Activated CD4-positive, alpha-beta T cell treated with anti-CD3 and anti-CD28 coated beads, Interleukin-2, amount 10 ng/mL, durations not matched to agents 7 days and 5 days (primary cell): ENCODE measurements at places on chromosomes 6 and 20.

GRCh38 chr20:34622821-34623451, 54.0 kb downstream of the PIGU start:
- DNase-seq, result no peak

- no peak for DNase-seq
Observed at GRCh38 chr6:155528982-155529453, 73.4 kb upstream of the NOX3 start.

- no peak for DNase-seq
Observed at GRCh38 chr20:48196001-48196400, 410.7 kb upstream of the SULF2 start.

DNA sequence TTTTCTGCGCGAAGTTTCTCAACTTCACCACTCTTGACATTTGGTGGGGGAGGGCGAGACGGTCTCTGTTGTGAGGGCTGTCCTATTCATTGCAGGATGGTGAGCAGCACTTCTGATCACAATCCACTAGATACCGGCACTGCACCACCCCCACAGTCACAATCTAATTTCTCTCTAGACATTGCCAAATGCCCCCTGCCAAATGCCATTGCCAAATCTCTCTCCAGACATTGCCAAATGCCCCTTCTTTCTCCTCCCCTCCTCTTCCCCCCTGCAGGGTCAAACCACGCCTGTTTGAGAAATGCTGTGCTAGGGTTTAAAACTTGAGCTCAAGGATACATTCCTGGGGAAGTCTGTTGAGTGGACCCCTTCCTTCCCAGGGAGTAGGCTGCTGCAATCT, 603.5 kb upstream of the CDH4 start:
- DNase-seq, result no peak

DNA sequence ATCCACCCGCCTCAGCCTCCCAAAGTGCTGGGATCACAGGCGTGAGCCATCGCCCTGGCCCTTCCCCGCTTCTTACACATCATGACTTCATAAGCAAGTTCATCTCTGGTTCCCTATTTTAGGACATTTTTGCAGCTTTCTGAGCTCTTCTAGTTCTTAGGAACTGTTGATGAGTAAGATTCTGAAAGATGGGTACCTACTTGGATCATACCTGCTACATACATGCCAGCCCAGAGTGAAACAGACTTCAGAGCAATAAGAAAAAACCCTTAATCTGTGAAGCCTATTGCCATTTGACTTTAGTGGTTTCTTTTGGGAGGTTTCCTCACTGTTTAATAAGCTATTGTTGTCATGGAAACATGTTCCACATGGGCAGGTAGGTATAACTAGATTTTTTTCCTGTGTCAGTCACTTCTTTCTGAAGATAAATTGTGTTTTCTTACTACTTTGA, 27.9 kb upstream of the TMEM217 start:
- no peak for DNase-seq

DNA sequence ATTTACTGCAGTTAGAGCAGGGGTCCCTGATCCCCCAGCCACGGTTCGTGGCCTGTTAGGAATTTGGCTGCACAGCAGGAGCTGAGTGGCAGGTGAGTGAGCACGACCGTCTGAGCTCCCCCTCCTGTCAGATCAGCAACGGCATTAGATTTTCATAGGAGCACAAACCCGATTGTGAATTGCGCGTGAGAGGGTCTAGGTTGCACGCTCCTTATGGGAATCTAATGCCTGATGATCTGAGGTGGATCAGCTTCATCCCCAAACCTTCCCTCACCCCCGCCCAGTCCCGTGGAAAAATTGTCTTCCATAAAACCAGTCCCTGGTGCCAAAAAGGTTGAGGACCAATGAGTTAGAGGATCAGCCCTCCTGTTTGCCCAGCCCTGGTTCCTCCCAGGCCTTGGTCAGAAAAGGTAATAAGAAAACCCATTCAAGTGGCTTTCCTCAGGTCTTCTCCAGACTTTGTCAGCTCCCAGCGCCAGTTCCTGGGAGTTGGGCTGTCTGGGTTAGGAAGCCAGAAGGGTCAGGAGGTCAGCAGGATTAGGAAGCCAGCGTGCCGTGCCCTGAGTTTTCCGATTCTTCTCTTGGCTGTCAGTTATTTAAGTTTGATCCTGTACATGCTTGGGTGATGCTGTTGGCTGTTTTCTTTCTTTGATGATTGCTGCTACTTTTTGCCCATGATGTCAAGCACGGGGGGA, 139.9 kb upstream of the PMEPA1 start:
- no peak for DNase-seq

- no peak for DNase-seq
Observed at GRCh38 chr6:159989492-159990480, 20.9 kb downstream of the IGF2R start.

- no peak for DNase-seq
Observed at GRCh38 chr6:108968325-108969316, 120.4 kb downstream of the ARMC2 start.

DNA sequence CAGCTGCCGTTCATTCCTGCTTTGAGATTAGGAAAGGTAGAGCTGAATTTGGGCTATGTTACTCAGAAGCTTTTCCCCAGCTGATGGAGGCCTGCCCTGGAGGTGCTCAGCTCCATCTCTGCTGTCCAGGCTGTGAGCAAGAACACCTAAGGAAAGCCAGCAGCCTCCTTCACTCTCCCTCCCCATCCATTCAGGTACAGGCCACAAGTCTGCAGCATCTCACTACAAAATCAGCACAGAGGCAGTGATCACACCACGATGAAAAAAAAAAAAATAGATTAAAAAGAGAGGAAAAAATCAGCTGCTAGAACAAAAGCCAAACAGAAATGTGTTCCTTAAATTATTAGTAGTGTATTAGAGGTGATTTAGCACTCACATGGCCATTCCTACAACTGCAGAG, 515.0 kb downstream of the CDH26 start:
- DNase-seq, result no peak

GRCh38 chr20:56761393-56761792, 132.3 kb downstream of the TFAP2C start:
- no peak for DNase-seq
